ENCODE measurements at places on chromosomes 4 and X. TPM values are rescaled to one million over a fixed set of nuclear protein-coding genes. Genes with fewer than 3 reads are reported as not detected.

The CDS1 gene
- total RNA-seq, result 0.17 TPM

GRCh38 chr4:101126059-101126458 lies 221.3 kb downstream of the PPP3CA start:
- no peak for DNase-seq

DNA sequence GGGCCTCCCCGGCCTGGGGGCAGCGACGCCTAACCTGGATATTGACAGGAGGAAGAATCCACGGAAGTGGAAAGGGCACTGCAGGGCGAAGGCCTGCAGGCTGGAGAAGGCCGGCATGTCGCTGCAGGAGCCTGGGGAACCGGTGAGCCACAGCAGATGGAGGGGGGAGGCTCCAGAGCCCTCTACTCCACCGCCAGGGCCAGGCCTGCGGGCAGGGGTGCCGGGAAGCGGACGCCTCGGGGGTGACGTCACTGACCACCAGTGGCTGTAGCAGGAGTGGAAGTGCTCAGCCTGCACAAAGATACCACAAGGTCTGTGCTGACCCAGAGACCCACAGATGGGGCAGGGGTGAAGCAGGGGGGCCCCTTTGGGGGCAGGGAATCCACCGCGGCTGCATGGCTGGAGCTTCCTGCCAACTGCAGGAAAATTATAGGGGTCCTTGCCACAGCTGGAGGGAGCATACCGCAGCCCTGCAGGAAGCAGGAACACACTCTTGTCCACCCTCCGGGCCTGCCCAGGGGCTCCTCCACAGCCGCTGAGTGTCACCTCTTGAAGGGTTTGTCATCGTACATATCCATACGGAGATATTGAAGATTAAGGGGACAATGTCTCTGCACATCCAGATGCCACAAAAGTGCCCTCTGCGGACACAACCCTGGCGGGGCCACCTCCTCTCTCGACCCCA lies 7.6 kb upstream of the HTRA3 start:
- DNase-seq, result no peak

GRCh38 chrX:23327104-23327503 lies 7.5 kb upstream of the PTCHD1 start:
- no peak for DNase-seq

The PHOX2B gene
- total RNA-seq, result not detected

The SATL1 gene
- not detected for total RNA-seq

DNA sequence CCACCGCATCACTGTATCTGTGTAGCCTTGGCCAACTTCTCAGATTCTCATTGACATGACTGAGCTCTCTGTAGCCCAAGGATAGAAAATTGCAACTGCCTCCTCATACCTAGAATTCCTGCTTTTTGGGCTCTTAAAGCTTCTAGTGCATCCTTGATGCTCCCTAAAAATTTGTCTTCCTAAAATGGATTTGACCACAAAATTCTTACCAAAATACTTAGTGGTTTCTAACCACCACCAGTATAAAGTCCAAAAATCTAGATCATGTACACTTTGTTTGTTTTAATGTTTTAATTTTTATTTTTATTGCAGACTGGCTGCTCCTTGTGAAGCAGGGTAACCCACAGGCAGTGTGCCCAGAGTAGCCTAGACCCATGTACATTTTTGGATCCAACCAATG lies 75.5 kb downstream of the TBC1D9 start:
- no peak for DNase-seq

DNA sequence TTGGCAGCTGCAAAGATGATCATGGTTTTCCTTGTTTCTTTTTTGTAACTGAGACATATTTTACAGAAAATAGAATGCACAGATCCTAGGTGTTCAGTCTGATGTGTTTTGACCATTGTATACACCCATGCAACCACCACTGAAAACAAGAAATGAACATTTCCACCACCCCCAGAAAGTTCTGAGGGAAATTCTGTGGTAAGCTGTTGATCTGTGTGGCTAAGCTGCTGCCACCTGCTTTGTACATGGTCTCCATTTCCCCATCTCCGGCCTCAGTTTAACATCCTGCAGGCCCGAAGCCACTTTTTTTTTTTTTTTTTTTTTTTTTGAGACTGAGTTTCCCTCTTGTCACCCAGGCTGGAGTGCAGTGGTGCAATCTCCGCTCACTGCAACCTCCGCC lies 65.3 kb downstream of the NYX start:
- peak; percentile 28 for DNase-seq

- DNase-seq, result no peak
These were observed 14.2 kb upstream of the ADRA2C start for GRCh38 chr4:3752022-3752421.

GRCh38 chr4:166839615-166840251 lies 394.6 kb downstream of the SPOCK3 start:
- DNase-seq, result no peak

GRCh38 chrX:373641-374471 lies 12.9 kb downstream of the PPP2R3B start:
- DNase-seq, result peak; percentile 34

The IL15 gene
- total RNA-seq, result 2.2 TPM

- no peak for DNase-seq
These were observed 78.2 kb downstream of the FAM47A start for GRCh38 chrX:34053931-34054330.

The C1QTNF7 gene
- total RNA-seq, result not detected

DNA sequence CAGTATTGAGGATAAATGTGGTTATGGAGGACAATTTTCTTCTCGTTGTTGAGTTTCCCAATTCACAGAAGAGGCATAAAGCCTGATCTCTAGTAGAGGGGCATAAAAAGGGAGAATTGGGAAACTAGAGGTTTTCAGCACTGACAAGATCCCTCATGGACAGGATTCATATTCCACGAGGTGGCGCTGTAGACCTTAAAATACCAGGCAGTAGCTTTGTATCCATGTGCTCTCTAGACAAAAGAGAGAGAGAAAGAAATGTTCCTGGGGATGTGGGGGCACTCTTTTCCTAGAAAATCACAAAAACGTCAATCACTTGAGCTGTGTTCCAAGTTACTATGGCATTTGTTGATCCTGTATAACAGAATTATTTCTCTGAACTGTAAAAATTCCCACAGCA lies 128.3 kb downstream of the MAGEE1 start:
- DNase-seq, result peak; percentile 12

Measured in activated CD4-positive, alpha-beta memory T cell treated with anti-CD3 and anti-CD28 coated beads for 36 hours (primary cell).